Stimulated activated CD8-positive, alpha-beta memory T cell treated with anti-CD3 and anti-CD28 coated beads, Interleukin-7, amount 100 ng/mL, for 1 hour (primary cell): ENCODE measurements at places on chromosomes 2 and 18.

GRCh38 chr2:23592898-23593751, 208.1 kb downstream of the KLHL29 start:
- no peak for DNase-seq

DNA sequence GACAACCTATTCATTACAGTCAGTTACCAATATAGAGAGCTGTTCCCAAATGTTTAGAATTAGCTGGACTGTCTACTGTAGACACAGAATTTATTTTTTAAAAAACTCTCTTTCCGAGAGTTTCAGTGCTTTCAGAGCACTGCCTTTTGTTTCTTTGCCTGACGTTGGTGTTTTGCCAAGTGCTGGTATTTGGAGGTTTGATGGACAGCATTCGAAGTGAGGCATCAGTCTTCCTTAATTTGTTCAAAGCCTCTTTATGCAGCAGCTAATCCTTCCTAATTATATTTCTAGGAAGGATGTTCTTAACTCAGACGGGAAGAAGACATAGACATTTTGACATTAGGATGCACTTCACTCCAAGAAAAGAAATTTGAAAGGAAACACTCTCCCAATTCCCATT, 83.2 kb downstream of the LTBP1 start:
- DNase-seq = no peak

DNA sequence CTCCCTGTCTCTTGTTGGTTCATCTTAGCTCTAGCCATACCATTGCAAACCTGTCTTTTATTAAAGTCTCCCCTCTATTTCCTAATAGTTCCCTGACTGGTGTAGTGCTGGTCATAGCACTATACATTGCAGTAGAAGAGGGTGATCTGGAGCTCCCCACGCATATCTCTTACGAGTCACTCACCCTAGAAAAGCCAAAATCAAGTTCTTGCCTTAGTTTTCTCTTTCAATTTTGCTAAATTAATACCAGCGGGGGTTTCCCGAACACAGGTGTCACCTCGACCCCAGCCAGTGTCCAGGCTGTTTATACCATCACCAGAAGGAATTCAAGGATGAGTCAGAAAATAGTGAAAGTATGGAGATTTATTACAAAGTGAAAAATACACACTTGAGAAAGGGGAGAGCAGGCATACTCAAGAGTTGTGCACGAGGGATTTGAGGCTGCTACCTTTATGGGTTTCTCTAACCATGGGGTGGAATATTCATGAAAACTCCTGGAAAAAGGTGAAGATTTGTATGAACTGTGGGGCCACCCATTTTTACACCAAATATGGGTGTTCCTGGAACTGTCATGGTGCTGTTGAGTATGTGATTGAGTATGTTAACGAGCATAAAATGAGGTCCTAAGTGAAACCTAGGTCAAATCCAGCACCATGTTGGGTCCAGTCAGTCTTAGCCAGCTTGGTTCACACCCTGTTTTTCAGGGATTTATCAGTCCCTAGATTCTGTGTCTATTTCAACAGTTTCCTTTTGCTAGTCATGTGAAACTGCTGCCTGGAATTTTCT, 20.2 kb downstream of the PROKR1 start:
- DNase-seq = no peak

- DNase-seq = no peak
Measured at GRCh38 chr2:122873951-122874350, 1118.5 kb downstream of the TSN start.

- no peak for DNase-seq
Measured at GRCh38 chr18:74078257-74078656, 69.4 kb downstream of the FBXO15 start.

GRCh38 chr2:46836295-46837111, 79.1 kb downstream of the MCFD2 start:
- DNase-seq = no peak

DNA sequence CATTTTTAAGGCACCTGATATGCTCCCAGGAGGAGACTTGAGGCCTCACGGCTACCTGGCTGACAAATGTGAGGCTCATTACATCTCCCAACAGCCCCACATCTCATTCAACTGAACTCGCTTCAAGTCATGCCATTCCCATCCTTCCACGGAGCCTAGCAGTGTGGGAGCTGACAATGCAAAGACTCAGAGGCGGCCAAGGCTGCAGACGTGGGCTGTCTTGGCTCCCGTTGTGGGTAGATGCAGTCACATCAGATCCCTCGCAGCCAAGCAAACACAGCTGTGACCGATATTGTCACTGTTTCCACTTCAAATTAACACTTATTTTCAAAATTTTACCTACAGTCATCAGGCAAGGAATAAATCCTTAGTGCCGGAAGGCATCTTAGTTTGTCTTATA, 64.0 kb upstream of the TRIB2 start:
- DNase-seq = no peak

- no peak for DNase-seq
Measured at GRCh38 chr2:11330457-11331142, 13.8 kb downstream of the ROCK2 start.

DNA sequence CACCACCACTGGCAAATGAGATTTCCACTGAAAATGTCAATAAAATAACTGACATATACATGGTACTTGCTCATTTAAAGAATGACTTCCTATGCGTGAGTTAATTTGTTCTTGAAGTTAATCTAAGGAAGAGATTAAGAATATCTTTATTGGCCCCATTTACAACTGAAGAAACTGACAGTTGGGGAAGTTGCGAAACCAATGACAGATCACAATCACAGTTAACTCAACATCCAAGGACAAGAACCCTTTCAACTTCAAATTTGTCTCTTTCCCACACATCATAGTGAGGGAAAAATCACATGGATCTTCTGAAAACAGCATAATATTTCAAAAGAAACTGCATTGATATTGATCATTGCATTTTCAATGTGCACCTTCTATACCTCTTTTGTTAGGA, 565.4 kb downstream of the IRS1 start:
- DNase-seq = no peak

- no peak for DNase-seq
Measured at GRCh38 chr2:48452108-48452507, 77.8 kb upstream of the STON1 start.

DNA sequence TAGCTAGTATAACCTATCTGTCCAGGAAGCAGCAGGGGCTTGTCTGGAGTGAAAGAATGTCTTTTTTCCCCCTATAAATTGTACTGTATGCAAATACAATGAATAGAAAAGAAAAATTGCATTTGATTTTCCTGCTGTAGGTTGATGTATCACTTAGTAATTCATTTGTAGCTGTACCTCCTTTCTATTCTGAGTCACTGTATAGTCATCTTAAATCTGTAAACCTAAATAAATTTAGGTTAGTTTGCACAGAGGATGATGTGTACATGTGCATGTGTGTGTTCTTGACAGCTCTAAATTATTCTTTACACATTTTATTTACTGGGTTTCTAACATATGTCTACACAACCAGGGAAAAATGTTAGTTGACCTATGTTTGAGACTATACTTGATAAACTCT, 478.7 kb upstream of the CNTNAP5 start:
- DNase-seq = no peak

- DNase-seq = no peak
Measured at GRCh38 chr2:177708660-177709444, 316.3 kb downstream of the AGPS start.

DNA sequence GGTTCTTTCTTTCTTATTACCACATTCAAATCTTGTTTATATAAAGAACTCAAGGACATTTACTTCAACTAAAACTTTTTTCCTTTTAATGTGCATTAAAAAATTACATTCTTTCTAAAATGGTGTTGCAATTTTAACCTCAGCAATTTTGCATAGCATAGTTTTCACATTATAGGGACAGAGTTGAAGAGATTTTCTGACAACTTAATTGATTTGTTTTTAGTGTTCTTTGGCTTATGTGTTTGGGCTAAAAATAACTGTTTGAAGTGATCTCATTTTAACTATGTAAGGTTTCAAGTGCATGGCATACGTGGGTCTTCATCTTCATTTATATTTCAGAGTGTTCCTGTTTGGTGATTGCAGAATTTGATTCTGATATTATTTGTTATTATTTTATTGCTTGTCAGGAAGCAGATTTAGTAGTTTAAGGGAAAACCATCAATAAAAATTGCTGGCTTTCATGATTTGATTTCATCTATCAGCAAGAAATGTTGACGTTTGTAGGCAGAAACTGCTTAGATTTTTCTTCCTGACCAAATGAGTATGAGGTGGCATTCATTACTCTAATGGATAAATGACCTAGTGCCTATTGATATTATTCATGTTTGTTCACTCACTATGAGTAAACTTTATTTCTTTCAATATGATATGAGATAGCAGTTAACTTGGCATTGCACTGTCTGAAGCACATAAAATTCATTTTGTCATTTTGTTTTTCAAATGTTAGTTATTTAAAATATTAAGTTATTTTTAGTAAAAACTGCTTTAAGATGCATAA, 398.4 kb downstream of the NUP35 start:
- DNase-seq = no peak

DNA sequence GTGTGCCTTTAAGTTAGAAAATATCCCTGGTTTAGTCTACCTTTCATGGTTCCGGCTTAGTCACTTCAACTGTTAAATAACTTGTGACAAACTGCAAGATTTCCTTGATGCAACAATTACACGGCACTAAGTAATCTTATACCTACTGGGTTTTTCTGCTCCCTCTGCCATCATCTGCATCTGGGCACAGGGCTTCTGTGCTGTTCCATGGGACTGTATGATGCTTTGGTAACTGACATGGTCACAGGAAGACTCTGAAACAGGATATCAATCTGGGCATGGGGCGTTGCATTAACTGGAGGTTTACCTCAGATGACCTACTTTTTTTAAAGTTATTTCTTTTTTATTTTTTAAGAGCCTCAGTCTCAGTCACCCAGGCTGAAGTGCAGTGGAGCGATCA, 365.4 kb downstream of the SS18 start:
- DNase-seq = no peak

- DNase-seq = no peak
Measured at GRCh38 chr2:158966312-158966711, 2.1 kb upstream of the TANC1 start.

GRCh38 chr2:23657371-23657770, 269.6 kb downstream of the ATAD2B start:
- no peak for DNase-seq

DNA sequence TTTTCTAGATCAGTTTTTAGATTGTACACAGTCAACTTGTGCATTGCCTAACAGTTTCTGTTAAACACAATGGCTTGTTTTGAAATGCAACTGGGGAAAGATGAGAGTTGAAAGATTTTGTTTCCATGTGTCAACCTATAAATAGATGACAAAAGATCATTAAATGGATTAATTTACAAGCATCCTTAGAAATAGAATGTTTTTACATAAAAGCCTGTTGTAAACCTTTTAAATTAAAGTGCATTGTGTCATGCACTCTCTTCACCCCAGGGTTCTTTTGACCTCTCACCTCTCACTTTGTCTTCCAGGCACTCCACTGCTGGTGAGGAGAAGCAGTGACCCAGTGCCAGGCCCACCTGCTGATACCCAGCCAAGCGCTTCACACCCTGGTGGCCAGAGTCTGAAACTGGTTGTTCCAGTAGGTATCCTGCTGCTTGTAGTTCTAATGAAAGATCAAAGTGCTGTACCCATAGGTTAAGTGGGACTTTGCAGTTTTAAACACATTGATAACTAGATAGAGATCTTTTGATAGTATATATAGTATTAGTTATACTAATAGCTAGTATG, 502.1 kb downstream of the PARD3B start:
- DNase-seq = no peak

DNA sequence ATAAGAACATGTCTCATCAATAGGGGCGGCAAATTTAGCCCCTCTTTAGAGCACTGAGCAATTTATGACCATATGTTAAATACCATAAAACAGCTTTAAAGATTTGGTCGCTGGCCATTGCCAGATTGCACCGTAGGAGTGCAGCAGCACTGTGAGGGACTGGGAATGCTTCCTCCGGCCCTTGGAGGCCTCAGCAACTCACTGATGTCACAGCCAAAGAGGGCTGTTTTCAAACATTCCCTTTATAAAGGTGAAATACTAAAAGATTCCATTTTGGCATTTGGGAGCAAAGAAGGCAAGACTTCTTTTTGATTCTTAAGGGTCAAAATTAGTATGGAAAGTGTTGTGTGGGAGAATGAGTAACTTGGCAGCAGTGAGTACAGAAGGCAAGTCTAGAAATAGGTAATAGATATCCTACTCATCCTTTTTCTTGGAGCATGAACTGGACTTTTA, 63.7 kb downstream of the BABAM2 start:
- no peak for DNase-seq
